Esophagus squamous epithelium (tissue), 5 donors: ENCODE measurements at places on chromosomes 3 and 15.

GRCh38 chr3:13037458-13038117, 35.6 kb downstream of the IQSEC1 start:
- no peak for DNase-seq

DNA sequence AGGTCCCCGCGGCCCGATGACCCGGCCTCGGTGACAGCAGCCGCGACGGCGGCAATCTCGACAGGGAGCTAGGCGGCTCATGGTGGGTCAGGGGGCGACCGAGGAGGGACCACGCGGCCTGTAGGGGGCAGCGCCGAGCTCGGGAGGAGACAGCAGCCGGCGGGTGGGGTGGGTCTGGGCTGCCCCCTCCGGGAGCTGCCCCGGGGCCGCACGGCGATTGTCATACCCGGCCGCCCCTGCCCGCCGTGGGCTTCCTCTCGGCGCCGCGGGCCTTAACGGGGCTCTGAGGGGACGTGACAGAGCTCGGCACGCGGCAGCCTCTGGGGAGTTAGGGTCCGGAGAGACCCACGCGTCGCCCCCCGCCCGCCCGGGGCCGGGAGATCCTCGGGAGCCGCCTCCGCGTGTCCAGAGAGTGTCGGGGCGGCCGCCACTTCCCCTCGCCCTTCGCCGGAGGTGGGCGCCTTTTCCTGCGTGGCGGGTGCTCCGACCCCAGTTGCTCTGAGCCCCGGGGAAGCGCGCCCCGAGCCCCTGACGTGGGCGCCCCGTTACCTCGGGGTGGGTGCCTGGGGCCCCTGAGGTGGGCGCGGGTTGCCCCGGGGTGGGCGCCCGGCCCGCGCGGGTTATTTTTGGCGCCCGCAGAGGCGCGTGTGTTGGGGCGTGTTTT, 539 bp upstream of the PLCL2 start:
- DNase-seq: no peak

DNA sequence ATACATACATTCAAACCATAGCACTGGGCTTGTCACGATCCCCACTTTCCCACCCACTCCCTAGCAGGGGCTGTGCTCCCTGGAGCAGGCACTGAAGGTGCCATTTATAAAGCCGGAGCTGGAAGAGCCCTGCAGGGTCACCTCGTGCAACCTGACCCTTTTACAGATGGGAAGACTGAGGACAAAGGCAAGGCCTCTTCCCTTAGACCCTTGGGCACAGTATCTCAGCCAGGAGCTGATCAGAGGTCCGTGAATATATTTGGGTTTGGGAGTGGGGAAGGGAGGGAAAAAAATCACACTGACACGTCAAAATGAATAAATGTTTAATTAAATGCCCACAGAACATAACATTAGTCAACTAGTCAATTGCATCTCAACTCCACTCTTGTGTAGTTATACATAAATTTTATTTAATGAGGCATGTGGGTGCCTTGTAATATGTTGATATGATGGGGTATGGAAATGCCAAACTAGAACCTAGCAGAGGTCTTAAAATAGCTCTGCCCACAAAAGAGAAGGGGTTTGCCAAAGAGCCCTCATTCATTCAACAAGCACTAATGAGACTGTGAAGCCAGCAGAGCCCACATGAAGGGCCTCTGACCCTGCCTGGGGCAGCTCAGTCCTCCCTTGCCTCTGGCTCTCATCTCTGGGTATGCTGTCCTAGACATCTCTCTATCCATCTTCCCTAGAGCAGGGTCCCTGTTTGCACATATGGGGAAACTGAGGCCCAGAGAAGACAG, 119.4 kb downstream of the NUP210 start:
- no peak for DNase-seq

DNA sequence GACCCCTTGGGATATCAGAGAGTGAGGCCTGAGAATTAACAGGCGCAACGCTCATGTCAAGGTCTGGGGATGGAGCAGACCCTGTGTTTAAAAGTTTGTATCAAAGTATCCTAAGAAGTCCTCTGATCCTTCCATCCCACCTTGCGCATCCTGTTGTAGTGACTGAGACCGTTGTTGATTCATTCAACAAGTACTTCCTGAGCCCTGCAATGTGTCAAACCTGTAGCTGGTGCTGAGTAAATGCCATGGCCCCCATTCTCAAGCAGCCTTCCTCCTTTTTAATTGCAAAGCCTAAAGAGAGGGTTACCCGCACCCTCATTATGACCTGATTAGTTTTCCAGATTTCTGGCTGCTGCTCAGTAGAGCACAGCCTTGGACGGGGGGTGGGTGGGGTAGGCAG, 46.4 kb downstream of the RPLP1 start:
- DNase-seq: no peak

GRCh38 chr3:177792311-177793030, 595.2 kb upstream of the TBL1XR1 start:
- DNase-seq: no peak

DNA sequence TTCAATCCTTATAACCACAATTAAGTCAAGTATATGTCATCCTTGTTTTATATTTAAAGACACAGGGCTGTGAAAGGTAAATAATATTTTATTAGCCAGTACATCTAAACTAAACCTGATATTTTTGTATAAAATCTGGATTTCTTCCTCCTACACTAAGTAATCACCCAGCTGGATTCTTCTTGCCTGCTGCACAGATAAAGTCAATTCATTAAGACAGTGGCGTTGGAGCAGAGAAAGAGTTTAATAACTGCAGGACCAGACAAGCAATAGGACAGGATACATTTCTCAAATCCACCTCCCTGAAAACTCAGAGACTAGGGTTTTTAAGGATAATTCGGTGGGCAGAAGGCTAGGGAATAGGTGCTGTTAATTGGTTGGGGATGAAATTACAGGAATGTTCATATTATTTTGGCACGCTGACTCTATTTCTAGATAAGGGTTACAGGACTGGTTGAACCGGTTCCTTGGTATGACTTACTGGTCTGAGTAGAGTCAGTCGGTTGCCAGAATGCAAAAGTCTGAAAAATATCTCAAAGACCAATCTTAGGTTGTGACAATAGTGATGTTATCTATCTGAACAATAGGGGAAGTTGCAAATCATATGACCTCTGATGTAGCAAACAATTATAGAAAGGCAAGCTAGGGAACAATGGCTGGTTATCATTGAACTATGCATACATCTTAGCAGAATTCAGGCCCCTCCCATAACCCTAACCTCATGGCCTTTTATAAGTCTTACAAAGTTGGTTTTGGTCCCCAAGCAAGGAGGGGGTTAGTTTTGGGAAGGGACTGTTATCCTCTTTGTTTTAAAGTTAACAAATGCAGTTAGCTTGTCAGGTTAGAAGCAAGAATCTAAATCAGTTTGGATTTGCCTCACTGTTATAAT, 244.8 kb downstream of the ALCAM start:
- no peak for DNase-seq

DNA sequence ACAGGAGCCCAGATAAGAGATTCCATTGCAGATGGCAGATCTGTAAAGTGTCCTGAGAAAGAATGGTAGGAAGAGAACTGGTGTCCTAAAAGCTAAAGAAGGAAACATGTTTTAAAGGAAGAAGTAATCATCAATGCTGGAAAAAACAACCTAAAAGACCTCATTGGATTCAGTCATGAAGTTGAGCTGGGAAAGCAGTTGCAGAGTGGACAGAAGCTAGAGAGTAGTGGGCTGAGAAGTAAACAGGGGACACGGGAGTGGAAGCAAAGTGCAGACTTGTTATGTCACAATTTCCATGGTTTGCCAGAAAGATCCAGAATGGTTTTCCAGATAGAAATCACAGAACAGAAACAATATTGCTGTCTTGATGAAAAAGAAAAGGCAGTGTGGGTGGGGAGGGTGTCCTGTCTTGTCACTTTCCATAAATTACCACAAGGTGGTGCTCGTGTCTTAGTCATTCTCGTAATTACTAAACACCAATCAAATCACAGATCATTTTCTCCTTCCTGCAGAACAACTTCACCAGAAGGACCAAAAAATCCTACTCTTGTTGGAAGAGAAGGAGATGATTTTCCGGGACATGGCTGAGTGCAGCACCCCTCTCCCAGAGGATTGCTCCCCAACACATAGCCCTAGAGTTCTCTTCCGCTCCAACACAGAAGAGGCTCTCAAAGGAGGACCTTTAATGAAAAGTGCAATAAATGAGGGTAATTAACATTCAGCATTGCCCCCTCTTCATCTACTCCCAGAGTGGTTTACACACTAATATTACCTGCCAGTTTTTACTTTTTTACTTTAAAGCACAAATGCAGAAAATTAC, 64.5 kb downstream of the KLHL25 start:
- no peak for DNase-seq

GRCh38 chr3:64063207-64063982, 40.1 kb upstream of the PSMD6 start:
- DNase-seq: no peak
